ENCODE measurements at places on chromosomes 1 and 21. TPM values are rescaled to one million over a fixed set of nuclear protein-coding genes. Genes with fewer than 3 reads are reported as not detected.

Gene FCRL4
- total RNA-seq: not detected

Gene VWA5B1
- not detected for total RNA-seq

Gene LGR6
- total RNA-seq: not detected

Gene MAP3K7CL
- 6.4 TPM for total RNA-seq

Gene IL19
- total RNA-seq: not detected

Gene FMOD
- total RNA-seq: not detected

Gene TMPRSS15
- total RNA-seq: not detected

Gene LDLRAP1
- total RNA-seq: 8.9 TPM

Gene HORMAD1
- 1.2 TPM for total RNA-seq

Gene CELA2B
- not detected for total RNA-seq

Gene SLC35D1
- total RNA-seq: 6.0 TPM

Gene HSPA6
- total RNA-seq: 24.3 TPM

Gene C1orf94
- total RNA-seq: not detected

Gene OPTC
- total RNA-seq: not detected

Gene ZBTB8A
- total RNA-seq: 10.4 TPM

Gene ADORA3
- not detected for total RNA-seq

Gene OR2T29
- total RNA-seq: not detected

Gene ST7L
- 10.0 TPM for total RNA-seq

Gene SLC6A17
- total RNA-seq: not detected

Gene CELA3A
- not detected for total RNA-seq

Gene GON4L
- 16.0 TPM for total RNA-seq

Gene ERO1B
- 2.8 TPM for total RNA-seq

Gene EPS8L3
- not detected for total RNA-seq

Gene SEMA6C
- total RNA-seq: 0.21 TPM

Gene AMPD1
- total RNA-seq: not detected

Gene RPE65
- not detected for total RNA-seq

Gene EPHB2
- total RNA-seq: 15.1 TPM

Gene OR10Z1
- total RNA-seq: not detected

Gene SLAMF9
- 12.1 TPM for total RNA-seq

Gene VAV3
- 0.96 TPM for total RNA-seq

Gene HOOK1
- 9.2 TPM for total RNA-seq

Gene INKA2
- total RNA-seq: 1.7 TPM

Gene FCGR3B
- 0.64 TPM for total RNA-seq

Gene S100A7
- not detected for total RNA-seq

Gene SLAMF8
- total RNA-seq: 0.24 TPM

Gene TRNP1
- 42.2 TPM for total RNA-seq

Gene VHLL
- not detected for total RNA-seq

Gene CELA2A
- total RNA-seq: not detected

Gene TXLNA
- total RNA-seq: 38.4 TPM
